ENCODE measurements at places on chromosomes 7 and 10. TPM values are rescaled to one million over a fixed set of nuclear protein-coding genes. Genes with fewer than 3 reads are reported as not detected.

SFTPA1 gene
- total RNA-seq: 0.16 TPM

CFAP70 gene
- total RNA-seq: 0.62 TPM

TEX36 gene
- not detected for total RNA-seq

SFXN2 gene
- total RNA-seq: 4.8 TPM

C7orf57 gene
- total RNA-seq: 0.78 TPM

CPED1 gene
- 3.9 TPM for total RNA-seq

NKX1-2 gene
- 0.47 TPM for total RNA-seq

FAM24B gene
- total RNA-seq: 3.9 TPM

IGF2BP3 gene
- 84.1 TPM for total RNA-seq

GALNT17 gene
- 13.3 TPM for total RNA-seq

ADAM22 gene
- 90.6 TPM for total RNA-seq

SMC3 gene
- 59.3 TPM for total RNA-seq

IQUB gene
- total RNA-seq: 3.4 TPM

IKZF1 gene
- 2.3 TPM for total RNA-seq

HMX3 gene
- total RNA-seq: not detected

C10orf53 gene
- total RNA-seq: not detected

VAX1 gene
- 1.2 TPM for total RNA-seq

SLC13A1 gene
- not detected for total RNA-seq

FGL2 gene
- 3.4 TPM for total RNA-seq

ASB4 gene
- total RNA-seq: 0.16 TPM

CYP2E1 gene
- 10.5 TPM for total RNA-seq

MYL10 gene
- not detected for total RNA-seq

BTBD16 gene
- not detected for total RNA-seq

FKBP6 gene
- total RNA-seq: not detected

OSBPL3 gene
- total RNA-seq: 7.3 TPM

NPFFR1 gene
- total RNA-seq: 0.31 TPM

AKR1D1 gene
- total RNA-seq: not detected

COL1A2 gene
- total RNA-seq: 124 TPM

MMRN2 gene
- 4.8 TPM for total RNA-seq

PLAU gene
- 0.94 TPM for total RNA-seq

CPVL gene
- 69.9 TPM for total RNA-seq

OPN1SW gene
- total RNA-seq: not detected

PPP1R17 gene
- 2.7 TPM for total RNA-seq

TRPV5 gene
- 0.31 TPM for total RNA-seq

KLHDC10 gene
- total RNA-seq: 102 TPM

SH2D4B gene
- total RNA-seq: 1.4 TPM

TWIST1 gene
- total RNA-seq: 0.62 TPM

DNAH11 gene
- 1.1 TPM for total RNA-seq

Data from occipital lobe (tissue), 3 donors.